Stimulated activated CD4-positive, alpha-beta T cell treated with anti-CD3 and anti-CD28 coated beads, Interleukin-15, amount 100 ng/mL, for 1 hour (primary cell): ENCODE measurements at places on chromosomes 4 and X.

DNA sequence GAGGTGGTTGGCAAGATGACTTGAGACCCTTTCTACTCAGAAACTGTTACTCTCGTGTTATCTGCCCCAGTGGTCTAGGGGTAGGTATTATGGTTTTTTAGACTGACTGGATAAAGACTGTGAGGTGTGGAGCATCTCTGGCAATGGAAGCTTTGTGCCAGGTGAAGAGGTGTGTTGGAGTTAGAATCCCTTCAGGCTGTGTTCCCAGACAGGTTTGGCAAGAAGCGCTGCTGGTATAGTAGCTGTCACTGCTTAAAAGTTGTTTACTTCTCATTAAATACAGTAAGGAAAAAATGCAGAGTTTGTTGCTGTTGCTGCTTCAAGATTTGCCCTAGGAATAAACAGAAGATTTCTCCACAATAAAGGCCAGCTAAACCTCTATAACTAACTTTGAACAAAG lies 35.3 kb downstream of the AREG start:
- DNase-seq = no peak

DNA sequence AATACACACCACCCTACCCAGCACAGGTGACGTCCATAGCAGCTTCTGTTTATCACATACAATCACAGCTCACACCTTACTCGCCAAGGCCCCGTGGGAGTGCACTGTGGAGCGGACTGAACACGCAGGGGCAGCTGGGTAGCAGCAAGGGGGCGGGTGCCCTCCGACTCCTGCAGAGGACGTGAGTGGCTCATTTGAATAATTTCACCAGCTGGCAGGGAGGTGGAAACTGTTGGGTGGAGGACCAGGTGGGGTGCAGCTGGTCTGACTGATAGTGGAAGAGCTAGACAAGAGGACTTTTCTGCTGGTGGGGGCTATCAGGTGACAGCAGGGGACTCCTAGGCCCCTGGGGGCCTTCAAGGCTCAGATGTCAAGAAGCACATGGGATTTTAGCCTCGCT lies 16.3 kb downstream of the MAN2B2 start:
- DNase-seq = no peak

DNA sequence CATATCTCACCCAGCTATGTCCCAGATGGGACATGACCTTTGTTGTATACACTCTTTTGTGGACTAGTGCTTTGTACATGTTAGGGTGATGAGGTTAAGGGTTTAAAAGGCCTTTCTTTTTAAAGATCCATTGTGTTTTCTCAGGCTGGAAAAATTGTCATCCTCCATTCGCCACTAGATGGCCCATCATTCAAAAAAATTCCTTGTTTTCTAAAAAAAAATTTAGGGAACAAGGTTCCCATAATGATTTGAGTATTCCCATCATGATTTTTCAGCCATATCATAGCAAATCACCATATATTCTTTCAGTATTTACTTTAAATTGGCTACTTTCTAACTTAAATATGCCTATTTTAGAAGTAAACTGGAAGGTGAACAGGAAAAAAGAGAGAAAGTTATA lies 91.9 kb upstream of the TMEM164 start:
- no peak for DNase-seq

DNA sequence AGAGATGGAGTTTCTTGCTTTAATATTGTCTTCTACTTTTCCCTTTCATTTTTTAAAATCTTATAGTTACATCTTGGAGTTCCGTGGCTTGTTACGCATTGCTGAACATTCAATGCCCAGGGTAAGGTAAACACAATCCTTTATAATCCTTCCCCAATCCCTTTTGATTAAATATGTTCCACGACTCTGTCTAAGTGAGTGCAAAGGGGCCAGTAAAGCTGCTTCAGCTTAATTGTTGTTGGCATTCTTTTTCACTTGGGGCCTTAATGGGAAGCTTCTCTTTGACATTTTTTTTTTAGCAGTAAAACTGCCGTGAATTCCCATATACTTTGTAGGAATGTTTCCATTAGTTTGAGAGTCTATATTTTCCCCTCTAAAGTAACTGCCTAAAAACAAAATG lies 1028.1 kb downstream of the C4orf33 start:
- DNase-seq = no peak

DNA sequence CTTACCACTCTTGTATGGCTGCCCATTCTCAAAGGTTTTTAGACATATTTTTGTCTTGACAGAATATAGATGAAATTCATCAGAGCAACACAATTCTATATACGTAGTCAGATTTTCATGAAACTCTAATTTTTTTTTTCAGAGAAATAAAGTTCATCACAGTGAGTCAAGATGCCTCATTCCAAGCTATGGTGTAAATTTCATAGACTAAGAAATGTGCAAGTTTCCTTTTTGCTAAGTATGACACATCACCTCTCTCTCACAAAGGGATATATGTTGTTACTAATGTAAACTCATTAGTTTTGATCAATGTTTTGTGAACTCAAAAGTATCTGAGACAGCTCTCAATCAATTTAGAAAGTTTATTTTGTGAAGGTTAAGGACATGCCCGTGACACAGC lies 60.4 kb upstream of the ATXN3L start:
- DNase-seq = no peak

DNA sequence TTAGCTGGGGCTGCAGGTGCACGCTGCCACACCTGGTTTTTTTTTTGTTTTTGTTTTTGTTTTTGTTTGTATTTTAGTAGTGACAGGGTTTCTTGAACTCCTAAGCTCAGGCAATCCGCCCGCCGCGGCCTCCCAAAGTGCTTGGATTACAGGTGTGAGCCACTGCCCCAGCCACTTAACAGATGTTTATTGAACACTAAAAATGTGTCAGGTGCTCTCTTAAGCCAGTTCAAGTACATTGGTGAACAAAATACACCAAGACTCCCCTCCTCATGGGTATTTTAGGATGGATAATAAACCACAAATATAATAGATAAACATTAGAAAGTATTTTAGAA lies 69.9 kb downstream of the TRAPPC11 start:
- no peak for DNase-seq

- no peak for DNase-seq
These were observed 12.6 kb upstream of the IL13RA2 start for GRCh38 chrX:115029869-115030570.

- DNase-seq = no peak
These were observed 58.5 kb upstream of the SMAD1 start for GRCh38 chr4:145423017-145423708.

GRCh38 chr4:185202984-185203485 lies 765 bp downstream of the CFAP97 start:
- DNase-seq = no peak

- no peak for DNase-seq
These were observed 55.6 kb upstream of the FRAS1 start for GRCh38 chr4:78001531-78001930.

- no peak for DNase-seq
These were observed 53.1 kb upstream of the TMEM33 start for GRCh38 chr4:41881981-41882624.

DNA sequence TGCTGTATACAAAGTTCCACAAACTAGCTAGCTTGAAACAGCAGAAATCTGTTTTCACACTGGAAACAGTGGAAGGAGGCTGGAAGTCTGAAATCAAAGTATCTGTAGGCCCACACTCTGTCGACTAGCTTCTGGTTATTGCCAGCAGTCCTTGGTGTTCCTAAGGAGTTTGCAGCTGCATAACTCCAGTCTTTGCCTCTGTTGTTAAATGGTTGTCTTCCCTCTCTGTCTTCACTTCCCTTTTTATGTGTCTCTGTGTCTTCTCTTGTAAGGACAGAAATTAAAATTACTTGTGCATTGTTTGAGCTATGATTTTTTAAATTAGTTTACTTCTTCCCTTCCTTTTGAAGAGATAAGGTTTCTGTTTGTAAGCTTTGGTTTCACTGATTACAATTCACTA lies 8.2 kb downstream of the MTHFD2L start:
- DNase-seq = no peak

GRCh38 chr4:94582517-94582916 lies 130.8 kb downstream of the PDLIM5 start:
- DNase-seq = no peak

DNA sequence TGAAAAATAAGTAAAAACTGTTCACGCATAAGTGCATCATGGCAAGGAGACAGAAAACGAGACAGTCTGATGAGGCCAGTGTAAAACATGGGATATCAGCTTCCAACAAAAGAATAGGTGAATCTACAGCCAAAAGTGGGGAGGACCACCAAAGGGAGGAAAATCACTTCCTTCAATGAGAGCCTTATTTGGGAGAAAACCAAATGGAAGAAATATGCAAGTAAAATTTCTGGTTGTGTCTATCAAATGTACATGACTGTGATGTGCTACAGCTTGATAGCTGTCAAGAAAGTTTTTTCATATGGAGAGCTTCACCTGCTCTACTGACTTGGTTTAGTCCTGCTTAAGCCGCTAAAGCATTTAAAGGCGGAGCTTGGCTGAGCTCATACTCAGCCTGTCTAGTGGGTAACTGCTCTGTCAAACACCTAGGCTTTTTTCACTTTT lies 66.2 kb downstream of the MAGEA1 start:
- DNase-seq = no peak

DNA sequence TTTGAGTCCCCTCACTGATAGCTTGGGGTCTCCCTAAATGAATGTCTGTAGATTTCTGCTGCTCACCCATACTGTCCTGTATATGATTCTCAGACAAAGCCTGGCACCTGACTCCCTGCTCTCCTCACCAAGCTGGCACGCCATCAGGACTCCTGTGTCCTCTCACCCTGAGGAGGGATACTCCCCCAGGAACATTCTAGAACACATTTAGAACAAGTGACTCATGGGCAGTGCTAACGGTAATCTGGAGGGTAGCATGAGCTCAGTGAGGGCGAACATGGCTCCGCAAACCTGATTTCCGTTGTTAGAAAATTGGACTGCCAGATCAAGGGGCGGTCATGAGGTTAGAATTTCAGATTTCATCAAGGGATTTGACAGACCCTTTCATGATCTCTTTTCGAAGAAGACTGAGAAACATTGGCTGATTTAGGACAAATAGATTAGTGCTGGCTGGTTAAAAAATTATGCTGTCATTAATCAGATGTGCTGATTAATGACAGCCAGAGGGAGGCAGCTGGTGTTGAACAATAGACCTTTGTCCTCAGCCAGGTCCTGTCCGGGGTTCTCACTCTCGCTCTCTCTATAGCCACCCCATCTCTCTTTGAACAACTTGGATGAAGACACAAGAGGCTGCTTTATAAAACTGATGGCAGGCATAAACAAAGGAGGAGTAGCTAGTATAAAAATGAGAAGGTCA lies 244.3 kb downstream of the PTTG2 start:
- no peak for DNase-seq

DNA sequence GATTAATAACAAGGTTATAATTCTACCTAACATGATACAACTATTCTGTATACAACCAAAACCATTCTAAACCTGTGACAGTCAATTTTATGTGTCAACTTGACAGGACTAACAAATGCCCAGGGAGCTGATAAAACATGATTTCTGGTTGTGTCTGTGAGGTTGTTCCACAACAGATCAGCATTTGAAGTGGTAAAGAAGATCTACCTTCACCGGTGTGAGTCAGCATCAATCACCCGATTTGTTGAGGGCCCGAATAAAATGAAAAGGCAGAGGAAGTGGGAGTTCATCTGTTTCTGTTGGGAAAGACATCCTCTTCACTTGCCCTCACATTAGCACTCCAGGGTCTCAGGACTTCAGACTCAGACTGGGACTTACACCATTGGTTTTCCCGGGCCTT lies 187.9 kb downstream of the MAB21L2 start:
- DNase-seq = no peak

GRCh38 chr4:10655968-10656367 lies 28.6 kb downstream of the CLNK start:
- no peak for DNase-seq

DNA sequence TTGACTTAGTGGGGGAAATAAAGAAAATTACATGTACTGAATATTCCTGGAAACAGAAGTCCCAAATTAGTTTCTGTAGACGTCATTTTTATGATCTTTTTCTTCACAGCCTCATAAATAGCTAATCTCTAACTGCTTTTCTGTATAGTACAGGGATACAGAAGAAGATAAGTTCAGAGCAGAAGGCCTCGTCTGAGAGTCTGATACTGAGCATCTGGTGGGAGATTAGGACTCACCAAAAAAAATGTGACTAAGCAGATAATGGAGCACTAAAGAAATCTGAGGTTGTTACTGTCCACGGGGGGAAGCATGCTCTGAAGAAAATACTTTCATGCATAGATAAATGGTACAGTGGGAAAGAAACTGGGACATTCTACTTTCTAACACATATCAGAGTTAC lies 115.3 kb upstream of the TRPC5 start:
- DNase-seq = no peak

GRCh38 chr4:89899152-89899551 lies 4.5 kb downstream of the MMRN1 start:
- no peak for DNase-seq

DNA sequence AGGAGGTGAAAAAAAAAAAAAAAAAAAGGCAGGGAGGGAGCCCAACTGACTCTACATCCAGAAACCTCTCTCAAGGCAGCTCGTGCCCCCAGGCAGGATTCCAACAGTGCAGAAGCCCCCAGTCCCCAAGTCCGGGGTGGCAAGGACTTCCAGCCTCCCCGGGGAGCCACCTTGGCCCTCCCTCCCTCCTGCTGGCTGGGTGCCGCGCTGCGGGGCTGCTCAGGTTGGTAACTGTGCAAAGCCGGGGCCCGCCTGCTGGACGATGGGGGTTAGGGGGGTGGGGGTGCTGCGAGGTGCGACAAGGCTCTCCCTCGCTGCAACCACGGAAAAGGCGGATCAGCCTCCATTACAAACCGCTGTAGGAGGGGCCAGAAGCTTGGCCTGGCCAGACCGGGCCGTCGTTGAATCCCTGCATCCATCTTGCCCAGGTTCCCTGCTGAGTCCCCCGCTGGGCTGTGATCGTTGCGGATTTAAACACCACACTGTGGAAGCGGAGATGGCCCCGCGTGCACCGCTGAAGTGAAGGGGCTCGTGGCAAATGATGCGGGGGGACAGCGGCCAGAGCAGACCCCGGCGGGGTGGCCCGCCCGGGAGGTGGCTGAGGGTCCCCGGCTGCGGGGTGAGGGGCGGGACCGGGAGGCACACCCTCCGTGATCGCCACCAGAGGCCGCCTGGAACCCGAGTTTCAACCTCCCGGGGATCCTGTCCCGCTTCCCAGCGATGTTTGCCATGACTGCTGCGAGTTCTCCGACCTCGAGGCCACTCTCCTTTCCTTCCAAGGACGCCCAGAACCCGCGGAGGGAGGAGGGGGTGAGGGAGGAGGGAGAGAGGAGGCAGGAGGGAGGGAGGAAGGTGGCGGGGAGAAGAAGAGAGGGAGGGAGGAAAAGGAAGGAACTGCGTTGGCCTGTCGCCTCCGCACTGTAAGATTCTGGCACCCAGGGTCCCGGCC lies 58.0 kb upstream of the DDX3X start:
- DNase-seq = no peak

DNA sequence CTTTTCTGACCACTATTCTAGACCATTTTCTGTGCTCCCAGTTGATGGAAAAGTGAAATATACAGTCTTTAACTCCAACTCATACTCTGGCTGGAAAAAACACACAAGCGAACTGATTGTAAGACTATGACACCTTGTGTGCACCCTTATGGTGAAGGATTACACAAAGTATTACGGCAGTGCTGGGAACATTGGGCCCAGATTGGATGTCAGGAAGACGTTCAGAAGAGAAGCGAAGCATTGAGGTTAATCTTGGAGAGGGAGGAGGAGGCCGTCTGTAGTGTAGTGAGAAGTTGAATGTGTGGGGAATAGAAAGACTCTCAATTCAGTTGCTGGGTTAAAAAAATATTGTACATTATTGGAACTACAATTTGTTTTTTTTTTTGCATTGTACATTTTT lies 50.0 kb downstream of the GRIA2 start:
- no peak for DNase-seq

GRCh38 chrX:111521169-111521568 lies 9.7 kb downstream of the SERTM2 start:
- no peak for DNase-seq
